Glutamatergic neuron (in vitro differentiated cells): ENCODE measurements at places on chromosomes 2 and 18. TPM values are rescaled to one million over a fixed set of nuclear protein-coding genes. Genes with fewer than 3 reads are reported as not detected.

The PRKAG3 gene
- not detected for total RNA-seq

The CBLN2 gene
- 0.17 TPM for total RNA-seq

The CFAP53 gene
- 0.22 TPM for total RNA-seq

The OTX1 gene
- total RNA-seq = 0.15 TPM

GRCh38 chr2:9417725-9418124, 5.6 kb downstream of the ITGB1BP1 start:
- no peak for DNase-seq

The TMEFF2 gene
- total RNA-seq = 23.9 TPM

DNA sequence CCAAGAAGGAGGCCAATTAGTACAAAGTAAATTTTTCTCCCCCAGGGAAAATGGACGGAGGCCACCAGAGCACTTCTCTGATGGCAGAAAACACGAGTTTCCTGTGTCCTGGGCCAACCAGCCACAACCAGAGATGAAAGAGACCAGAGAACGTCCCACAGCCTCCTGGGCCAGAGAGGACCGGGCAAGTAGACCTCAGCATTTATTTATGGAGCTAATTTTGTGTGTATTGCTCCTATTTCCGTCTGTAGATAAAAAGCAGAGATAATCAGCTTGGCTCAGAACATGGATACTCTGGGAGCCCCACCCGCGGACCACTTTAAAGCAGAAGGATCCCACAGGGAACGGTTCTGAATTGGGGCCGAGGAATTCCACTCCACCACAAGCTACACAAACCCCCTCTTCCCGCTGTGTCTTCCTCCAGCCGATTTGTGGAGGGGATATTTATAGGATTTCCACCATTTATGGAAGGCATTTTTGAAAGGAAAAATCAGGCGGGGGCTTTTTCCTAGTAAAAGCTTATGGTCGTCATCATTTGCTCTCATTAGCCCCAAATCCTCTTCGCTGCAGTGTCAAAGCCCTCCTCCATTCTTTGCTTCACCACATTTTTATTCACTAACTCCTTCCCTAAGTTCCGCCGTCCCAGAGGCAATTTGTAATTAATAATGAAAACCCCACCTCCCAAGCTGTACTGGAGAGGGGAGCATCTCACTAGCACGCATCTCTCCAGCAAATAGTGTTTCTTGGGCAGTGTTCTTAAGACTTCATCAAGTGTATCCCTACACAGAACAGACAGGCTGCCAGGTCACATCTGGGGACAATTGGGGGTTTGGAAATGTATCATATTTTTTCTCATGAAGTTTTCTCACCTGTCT, 43.7 kb upstream of the TWIST2 start:
- DNase-seq = no peak

- no peak for DNase-seq
Measured at GRCh38 chr2:210623506-210623905, 67.1 kb downstream of the CPS1 start.

DNA sequence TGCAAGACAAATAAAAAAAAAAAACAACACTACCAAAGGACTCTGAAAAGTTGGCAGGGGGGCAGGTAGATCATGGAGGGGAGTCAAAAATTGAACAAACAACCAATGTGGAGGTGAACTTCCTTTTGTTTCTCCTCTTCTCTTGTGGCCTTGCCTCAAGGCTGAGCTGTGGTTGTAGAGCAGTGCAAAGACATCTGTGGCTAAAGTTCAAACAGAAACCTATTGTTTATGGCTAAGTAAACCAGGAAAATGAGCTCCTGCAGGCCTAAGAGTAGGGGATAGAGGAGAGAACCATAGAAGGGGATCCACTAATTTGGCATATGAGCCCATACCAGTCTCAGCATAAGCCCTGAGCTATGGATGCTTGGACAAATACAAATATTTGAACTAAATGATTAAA, 40.2 kb upstream of the EGR4 start:
- no peak for DNase-seq

- no peak for DNase-seq
Measured at GRCh38 chr2:202824901-202825300, 46.7 kb downstream of the ICA1L start.

GRCh38 chr2:99980176-99980575, 162.2 kb downstream of the AFF3 start:
- no peak for DNase-seq

The SNORC gene
- total RNA-seq = 2.4 TPM

The TTN gene
- total RNA-seq = 0.34 TPM
